Activated naive CD8-positive, alpha-beta T cell treated with anti-CD3 and anti-CD28 coated beads for 36 hours (primary cell): ENCODE measurements at places on chromosomes 5 and 9.

GRCh38 chr9:135694414-135694813, 4.9 kb downstream of the SOHLH1 start:
- H3K27ac ChIP-seq: no peak overlapping the region
- H3K4me1 ChIP-seq: no peaks in the 10 kb centered on the region
- H3K4me3 ChIP-seq: no peak overlapping the region
- no peaks in the 10 kb centered on the region for H3K27me3 ChIP-seq
- no peaks in the 10 kb centered on the region for H3K36me3 ChIP-seq
- no peak for DNase-seq

DNA sequence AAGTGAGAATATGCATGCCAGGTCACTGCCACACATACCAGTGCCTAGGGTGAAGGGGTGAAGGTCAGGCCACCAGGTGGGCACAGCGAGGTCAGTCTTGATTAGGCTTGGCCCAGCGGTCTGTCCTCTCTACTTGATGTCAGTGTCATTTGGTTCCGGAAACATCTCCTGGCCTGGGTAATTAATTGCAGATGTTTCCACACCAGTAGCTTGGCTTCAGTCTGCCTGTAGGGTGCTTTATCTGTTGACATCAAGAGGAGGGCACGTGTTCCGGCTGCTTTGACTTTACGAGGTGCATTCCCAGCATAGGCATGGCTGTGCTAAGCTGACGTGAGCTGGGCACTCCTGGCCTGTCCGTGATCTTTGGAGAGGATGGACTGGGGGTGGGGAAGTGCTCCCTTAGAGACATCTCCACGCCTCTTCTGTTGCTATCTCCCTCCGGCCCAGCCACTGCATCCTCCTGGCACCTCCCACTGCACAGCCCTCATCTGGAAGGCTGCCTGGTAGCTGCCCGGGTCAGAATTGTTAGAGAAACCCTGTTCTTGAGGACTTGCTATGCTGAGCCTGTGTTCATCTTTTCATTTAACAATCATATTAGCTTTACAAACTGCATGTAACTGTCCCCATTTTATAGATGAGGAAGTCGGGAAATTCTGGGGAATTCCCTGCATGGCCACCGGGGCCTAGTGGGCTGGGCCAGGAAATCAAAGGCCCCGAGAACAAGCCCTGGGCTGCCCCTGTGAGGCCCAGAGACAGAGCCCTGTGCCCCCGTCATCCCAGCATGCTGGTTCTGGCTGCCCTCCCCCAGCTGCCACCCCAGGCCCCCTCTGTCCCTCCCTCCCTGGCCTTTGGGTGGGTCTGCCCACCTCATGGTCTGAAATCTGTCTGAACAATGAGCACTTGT, 29.1 kb downstream of the JADE2 start:
- DNase-seq: peak; percentile 66
- H3K4me1 ChIP-seq: peaks cover 48% of the 10 kb centered on the region
- peak overlapping the region; percentile 97 for H3K27ac ChIP-seq
- H3K4me3 ChIP-seq: peak overlapping the region; percentile 69
- no peaks in the 10 kb centered on the region for H3K27me3 ChIP-seq

DNA sequence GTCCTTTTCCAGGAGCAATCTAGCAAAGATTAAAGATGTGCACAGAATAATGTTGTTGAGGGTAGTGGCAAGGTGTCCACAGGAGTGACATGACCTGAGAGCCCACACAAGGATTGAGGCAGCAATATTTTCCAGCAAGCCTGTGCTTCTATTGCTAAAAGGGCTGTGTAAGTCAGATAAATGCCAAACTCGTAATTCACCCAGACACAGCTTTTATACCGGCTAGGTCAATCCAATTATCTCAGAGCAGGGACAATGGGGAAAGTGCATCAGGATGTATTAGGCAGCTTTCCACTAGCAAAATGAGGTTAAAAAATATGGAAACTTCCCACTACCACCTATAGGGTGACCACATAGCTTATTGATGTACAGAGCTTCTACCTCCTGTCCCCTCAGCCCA, 34.8 kb upstream of the RAB3C start:
- no peak for DNase-seq
- H3K4me1 ChIP-seq: no peaks in the 10 kb centered on the region
- peaks cover 4% of the 10 kb centered on the region for H3K27me3 ChIP-seq
- H3K36me3 ChIP-seq: no peaks in the 10 kb centered on the region
- no peak overlapping the region for H3K4me3 ChIP-seq

- H3K4me1 ChIP-seq: no peaks in the 10 kb centered on the region
- H3K27me3 ChIP-seq: no peaks in the 10 kb centered on the region
- no peak overlapping the region for H3K4me3 ChIP-seq
- H3K36me3 ChIP-seq: no peaks in the 10 kb centered on the region
- no peak for DNase-seq
These were observed 4.7 kb upstream of the CCL28 start for GRCh38 chr5:43416803-43417394.

- peaks cover 25% of the 10 kb centered on the region for H3K4me1 ChIP-seq
- H3K27ac ChIP-seq: peak overlapping the region; percentile 66
These were observed 29.4 kb downstream of the HACD4 start for GRCh38 chr9:21002040-21002439.
